Non-pigmented ciliary epithelial cell (primary cell): ENCODE measurements at places on chromosomes 1 and 21.

GRCh38 chr1:93042187-93043056, 36.7 kb upstream of the MTF2 start:
- DNase-seq, result no peak

DNA sequence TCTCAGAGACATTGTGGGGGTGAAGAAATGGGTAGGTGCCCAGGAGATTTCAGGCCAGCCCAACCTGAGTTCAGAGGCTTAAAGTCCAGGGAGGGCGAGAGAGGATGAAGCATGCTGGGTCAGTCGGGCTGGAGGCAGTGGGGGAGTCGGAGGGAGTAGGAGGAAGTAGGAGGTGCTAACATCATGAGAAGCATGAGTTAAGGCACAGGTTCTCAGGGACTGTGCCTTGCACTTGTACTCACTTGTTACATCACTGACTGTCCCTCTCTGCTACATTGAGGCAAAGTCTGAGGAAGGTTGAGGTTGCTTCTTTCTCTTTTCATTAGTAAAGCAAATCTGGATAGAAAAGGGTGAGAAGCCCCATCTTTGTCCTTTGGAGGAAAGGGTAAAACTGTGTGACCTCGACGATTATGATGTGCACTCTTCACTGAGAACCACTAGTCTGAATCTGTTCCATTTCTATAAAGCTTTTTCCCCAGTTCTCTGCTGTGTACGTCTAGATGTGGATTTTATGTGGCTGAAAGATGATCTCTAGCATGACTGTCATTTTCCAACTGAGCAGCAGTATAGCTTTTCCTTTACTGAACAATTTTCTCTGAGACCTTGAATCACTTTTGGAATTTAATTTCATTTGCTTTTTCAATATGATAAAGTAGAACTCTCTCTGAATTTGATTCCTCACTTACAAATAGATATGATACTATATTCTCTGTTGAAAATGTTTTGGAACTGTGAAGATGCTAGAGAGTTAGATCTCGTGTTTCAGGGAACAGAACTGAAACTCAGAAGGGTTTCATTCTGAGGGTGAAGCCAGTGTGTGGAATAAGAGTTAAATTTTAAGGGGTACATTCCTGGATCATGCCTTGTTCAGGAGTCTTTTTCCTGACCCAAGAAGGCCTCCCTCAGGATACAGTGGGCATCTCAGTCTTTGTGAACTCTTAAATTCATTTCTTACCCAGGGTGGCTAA, 94.6 kb downstream of the FGGY start:
- no peak for DNase-seq

DNA sequence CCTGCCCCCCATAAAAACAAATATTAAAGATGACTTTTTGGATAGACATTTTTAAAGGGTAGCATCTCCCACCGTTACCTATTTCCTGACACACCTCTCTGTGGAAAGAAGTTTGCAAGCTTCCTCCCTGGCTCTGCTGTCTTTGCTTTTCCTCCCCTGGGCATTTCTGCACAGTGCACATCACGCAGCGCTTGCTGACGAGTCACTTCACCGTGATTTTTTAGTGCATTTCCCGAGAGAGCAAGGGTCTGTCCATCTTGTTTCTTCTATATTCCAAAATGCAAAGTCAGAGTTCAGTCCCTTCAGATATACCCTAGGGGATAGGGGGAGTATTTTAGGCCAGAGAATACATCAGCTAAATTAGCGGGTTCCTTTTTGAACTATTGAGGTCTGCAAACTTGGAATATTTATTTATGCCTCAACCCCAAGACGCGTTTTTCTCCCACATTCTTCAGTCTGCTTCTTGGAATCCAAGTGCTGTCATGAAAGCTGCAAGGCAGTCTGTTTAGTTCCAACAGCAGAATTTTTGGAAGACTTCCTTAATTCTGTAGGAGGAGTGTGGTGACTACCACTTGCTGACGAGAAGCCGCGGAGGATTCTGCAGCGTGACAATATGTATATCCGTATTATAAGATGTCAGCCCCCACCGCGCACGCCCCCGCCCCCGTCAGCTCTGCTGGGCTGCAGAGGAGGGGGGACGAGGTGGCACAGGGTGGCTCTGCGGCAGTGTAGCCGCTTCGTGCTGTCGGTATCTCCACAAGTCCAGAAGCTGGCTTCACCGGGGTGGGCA, 22.4 kb downstream of the SMYD2 start:
- no peak for DNase-seq

DNA sequence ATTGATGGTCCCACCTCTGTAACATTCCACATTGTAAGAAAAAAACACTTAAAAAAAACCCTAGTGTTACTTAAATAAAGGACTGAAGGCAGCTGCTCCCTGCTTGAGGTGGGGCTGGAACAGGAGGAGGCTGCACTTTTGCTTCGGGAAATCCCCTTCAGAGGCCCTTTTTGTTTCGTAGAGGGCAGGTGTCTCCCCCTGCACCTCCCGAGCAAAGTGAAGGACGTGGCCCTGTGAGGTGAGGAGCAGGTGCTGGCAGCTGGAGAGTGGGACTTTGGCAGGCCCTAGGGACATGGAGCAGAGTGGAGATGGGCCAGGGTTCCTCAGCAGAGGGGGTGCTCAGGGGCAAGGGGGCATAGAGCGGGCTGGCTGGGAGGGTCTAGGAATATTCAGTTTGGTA, 33.4 kb upstream of the WNT4 start:
- no peak for DNase-seq

GRCh38 chr1:31514117-31514516, 62.2 kb upstream of the TINAGL1 start:
- no peak for DNase-seq

- no peak for DNase-seq
Measured at GRCh38 chr1:45326627-45327623, at the start of gene HPDL. Gene HPDL, plus strand, starts transcription at chr1:45326895. Its CDS starts 254 bp downstream, at chr1:45327149.

GRCh38 chr21:41316200-41317062, at the start of gene FAM3B:
Gene FAM3B, plus strand, starts transcription at chr21:41316801. Its CDS starts 79 bp downstream, at chr21:41316880.
- DNase-seq, result no peak

- no peak for DNase-seq
Measured at GRCh38 chr1:119330466-119331189, 38.0 kb upstream of the HAO2 start.

- no peak for DNase-seq
Measured at GRCh38 chr1:11126569-11126968, 26.9 kb upstream of the EXOSC10 start.

DNA sequence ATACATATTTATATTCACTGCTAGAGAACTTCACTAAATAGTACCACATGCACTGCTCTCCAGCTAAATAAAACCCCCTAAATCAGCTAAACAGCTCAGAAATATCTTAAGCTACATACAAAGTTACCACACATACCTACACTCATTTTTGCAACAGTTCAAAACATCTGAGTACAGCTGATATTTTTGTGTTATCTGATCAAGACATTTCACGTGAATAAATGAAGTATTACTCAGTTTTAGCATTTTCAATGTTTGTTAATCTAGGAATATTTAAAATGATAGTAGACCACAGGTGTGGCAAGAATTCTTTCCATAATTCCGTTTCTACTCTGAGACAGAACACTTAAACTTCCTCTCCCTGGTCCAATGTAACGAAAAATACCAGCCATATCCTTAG, 20.8 kb downstream of the EVI5 start:
- DNase-seq, result no peak

DNA sequence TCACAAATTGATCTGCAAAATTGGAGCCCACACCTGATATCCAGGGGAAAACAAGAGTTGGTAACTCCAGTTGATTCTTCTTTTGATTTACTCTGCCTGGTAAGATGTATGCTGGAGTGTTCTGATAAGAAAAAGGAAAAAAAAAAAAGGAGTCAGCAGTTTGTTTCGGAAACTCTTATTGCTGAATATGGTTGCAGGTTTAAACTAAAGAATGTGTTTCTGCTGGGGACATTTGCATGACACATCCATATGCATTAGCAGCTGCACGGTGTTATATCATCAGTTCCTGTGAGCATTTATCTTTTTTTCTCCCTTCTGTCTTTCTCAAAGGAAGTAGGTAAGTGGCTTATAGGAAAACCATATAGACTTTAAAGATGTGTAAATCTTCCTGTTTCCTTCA, 418.5 kb upstream of the ESRRG start:
- no peak for DNase-seq

GRCh38 chr1:207519505-207520399, 23.8 kb downstream of the CR1 start:
- DNase-seq, result no peak

- no peak for DNase-seq
Measured at GRCh38 chr1:46406881-46407608, 12.9 kb downstream of the FAAH start.

DNA sequence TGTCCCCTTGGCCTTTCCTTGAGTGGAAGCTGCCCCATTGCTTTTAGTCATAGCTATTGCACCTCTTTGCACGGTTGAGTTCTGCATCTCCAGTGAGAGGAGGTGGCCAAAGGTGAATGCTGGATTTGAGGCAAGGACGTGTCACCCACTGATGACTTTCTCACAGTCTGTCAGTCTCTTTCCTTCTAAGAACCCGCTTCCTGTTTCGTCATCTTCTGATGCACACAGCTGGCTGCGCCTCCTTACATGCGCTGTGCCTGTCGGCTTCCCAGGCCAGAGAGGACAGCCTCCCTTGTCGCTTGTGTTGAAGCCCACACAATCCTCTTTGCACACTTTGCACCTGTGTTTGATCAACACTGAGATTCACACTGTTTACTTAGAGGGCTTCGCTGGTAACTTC, 41.8 kb upstream of the PWP2 start:
- no peak for DNase-seq
